ENCODE measurements at places on chromosomes 11 and 22.

GRCh38 chr11:46555267-46556054, 38.4 kb downstream of the AMBRA1 start:
- no peak for DNase-seq

DNA sequence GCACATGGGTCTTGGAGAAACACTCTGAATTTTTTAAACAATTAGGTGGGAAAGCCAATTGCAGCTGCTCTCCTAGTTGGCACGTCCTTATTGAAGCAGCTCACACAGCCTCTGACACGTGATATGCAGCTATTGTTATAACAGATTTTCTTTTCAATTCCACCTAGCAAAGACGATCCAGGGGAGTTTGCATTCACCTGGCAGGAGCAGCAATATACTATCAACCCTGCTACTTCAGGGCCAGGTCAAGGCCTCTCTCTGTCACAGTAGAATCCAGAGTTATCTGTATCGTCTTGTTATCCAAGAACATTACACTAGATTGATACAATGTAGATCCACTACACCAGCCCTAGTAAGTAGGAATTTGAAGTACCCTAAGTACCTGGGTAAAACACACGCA, 8.3 kb downstream of the KRTAP5-11 start:
- no peak for DNase-seq

DNA sequence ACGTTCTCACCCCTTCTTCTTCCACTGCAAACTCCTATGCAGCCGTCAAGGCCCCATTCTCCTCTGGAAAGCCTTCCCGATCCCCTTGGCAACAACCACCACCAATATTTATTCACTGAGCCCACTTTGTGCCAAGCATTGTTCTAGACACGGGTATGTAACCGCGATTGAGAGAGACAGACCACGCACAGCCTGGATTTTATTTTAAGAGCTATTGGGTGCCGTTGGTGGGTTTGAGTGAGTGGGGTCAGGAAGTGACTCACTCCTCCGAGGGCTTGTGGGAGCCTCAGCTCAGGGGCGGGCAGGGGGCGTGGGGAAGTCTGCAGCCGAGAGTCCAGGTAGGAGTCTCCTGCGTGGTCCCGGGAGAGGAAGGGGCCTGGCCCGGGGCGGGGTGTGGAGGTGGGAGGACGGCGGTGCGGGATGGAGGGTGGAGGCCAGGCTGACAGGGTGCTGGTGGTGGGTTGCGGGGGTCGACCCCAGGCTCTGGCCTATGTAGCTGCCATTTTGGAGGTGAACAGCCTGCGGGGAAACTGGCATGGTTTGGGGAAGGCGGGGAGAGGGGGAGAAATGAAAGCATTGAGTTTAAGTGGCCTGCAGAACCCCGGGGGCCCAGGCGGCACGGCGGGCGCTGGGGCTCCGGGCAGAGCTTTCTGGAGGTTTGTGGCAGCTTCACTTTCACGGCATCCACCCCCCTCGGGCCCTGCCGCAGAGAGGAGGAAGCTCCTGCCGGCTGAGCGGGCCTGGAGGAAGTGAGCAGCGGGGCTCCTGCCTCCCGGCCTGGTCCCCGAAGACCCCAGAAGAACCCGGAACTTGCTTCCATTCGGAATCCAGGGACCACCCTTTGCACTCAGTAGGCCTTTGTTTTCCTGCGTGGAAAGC, 547 bp downstream of the PARVG start:
- DNase-seq: peak; percentile 21

GRCh38 chr11:30788849-30789248, 202.7 kb upstream of the MPPED2 start:
- no peak for DNase-seq

DNA sequence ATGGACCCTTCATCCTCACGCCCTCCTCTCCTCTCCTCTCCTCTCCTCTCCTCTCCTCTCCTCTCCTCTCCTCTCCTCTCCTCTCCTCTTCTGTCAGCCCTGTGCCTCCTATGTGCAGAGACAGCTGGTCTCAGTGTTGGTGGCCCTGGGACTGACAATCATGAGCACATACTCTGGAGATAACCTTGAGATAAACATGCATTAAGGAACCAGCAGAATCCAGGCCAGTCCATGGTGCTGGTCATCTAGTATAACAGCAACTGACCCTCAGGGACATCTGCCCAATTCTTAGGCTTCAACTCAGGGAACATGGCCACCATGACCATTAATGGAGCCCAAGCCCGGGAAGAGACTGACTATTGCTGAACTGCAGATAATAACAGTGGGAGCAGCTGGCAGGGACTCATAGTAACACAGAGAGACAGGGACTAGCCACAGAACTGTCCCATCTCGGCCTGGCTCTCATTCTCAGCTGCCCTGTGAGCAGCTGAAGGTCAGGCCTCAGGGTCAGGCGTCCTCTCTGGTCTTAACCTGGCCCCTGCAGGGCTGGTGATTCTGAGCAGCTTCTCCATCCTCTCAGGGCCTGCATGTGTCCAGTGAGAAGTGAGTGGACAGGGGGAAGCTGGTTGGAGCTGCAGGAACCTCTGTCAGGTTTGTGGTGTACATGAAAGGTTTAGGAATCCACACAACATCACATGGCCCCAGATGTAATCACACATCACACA, 45.4 kb downstream of the GGTLC2 start:
- no peak for DNase-seq

DNA sequence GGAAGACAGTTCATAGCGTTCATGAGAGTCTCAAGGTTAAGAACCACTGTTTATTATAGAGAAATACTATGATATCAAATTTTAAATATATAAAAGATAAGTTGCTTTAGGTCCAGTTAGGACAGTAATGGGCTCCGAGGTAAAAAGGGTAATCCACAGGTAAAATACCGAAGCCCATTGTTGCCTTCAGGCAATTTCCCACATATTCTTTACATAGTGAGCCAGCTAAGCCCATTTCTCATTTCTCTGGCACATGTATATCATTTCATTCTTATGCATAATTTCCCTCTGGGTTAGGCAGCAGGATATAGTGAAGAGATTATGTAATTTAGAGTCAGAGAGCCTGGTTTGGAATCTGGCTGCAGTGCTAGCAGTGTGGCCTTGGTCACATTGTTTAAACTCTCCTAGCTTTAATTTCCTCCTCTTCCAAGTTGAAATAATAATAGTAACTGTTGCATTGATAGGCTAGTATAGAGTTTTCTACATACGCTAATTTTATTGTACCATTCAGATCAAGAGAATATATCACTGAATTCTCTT, 7.6 kb upstream of the POU2AF1 start:
- DNase-seq: no peak

GRCh38 chr11:112885744-112886433, 75.3 kb upstream of the NCAM1 start:
- no peak for DNase-seq

DNA sequence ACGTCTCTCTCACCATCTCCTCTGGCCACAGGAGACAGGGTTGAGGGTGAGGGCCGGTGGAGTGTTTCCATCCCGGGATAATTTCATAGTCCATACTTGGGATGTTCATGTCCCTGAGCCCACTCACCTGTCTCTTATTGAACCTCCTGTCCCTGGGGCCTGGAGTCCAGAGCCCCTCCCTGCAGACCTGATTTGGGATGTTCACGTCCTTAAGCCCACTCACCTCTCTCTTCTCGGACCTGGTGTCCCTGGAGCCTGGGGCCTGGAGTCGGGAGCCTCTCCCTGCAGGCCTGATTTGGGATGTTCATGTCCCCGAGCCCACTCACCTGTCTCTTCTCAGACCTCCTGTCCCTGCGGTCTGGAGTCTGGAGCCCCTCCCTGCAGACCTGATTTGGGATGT, 868.2 kb downstream of the BRD1 start:
- no peak for DNase-seq

GRCh38 chr22:24405631-24406321, 21.6 kb upstream of the ADORA2A start:
- DNase-seq: no peak

DNA sequence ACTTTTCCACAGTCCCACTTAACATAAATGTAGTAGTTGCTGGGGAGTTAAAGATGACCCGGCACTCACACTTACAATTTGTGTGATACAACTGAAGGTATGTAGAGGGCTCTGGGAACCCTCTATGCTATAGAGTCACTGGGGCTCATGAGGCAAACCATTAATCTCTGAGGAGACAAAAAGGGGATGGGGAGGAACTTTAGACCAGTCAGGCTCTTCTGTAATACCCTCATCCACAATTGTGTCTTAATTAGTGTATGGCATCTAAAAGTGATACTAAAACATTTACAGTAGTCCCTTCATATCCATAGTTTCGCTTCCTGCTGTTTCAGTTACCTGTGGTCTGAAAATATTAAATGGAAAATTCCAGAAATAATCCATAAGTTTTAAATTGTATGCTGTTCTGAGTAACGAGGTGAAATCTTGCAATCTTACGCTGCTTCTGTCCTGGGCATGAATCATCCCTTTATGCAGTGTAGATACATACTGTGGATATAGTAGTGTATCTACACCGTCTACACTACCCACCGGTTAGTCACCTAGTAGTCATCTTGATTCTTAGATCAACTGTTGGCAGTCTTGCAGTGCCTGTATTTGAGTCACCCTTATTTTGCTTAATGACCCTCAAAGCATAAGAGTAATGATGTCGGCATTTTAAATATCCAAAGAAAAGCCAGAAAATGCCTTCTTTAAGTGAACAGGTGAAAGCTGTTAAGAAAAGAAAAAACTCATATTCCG, 12.2 kb downstream of the CBL start:
- no peak for DNase-seq

DNA sequence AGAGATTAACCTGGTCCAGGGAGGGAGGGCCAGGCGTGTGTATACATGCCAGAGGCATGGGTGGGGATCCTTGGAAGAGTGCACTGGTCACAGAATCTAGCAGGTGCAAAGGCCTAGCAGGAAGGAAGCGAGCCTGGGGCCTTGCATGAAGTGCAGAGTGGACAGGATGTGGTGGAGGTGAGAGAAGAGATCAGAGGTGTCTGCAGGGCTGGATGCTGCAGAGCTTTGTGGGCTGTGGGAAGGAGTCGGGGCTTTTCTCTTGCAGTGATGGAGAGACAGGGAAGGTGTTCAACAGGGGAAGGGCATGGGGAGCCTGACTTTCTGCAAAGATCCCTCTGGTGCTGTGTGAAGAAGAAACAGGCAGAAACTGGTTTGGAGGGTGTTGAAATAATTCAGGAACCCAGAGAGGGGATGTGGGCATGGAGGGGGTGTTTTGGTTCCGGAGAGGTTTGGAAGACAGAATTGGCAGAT, 2.5 kb upstream of the TPST2 start:
- no peak for DNase-seq

- peak; percentile 38 for DNase-seq
Measured at GRCh38 chr11:44286268-44286880, 23.6 kb downstream of the ALX4 start.

- no peak for DNase-seq
Measured at GRCh38 chr11:77783025-77783424, 37.5 kb downstream of the RSF1 start.

GRCh38 chr11:44269369-44270351, 40.3 kb downstream of the ALX4 start:
- no peak for DNase-seq

DNA sequence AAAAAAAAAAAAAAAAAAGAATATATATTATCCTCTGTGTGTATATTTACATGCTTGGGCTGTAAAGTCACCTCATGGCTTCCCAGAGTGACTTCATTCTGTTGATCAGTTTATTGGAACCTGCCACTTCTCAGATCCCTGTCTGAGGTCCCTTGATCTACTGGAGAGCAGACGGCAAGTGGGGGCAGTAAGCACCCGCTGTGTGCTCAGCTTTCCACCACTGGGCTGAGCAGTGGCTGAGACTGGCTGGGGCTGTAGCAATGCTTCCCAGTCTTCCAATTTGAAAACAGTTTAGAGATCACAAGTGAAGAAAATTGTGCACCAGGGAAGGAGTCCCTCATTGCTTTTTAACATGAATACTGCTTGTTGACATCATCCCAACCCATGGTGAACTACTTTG, 6.9 kb upstream of the RBM4B start:
- no peak for DNase-seq

- no peak for DNase-seq
Measured at GRCh38 chr11:69388210-69388609, 93.3 kb upstream of the LINC01488 start.

GRCh38 chr22:40226620-40227019, 48.9 kb downstream of the TNRC6B start:
- no peak for DNase-seq

DNA sequence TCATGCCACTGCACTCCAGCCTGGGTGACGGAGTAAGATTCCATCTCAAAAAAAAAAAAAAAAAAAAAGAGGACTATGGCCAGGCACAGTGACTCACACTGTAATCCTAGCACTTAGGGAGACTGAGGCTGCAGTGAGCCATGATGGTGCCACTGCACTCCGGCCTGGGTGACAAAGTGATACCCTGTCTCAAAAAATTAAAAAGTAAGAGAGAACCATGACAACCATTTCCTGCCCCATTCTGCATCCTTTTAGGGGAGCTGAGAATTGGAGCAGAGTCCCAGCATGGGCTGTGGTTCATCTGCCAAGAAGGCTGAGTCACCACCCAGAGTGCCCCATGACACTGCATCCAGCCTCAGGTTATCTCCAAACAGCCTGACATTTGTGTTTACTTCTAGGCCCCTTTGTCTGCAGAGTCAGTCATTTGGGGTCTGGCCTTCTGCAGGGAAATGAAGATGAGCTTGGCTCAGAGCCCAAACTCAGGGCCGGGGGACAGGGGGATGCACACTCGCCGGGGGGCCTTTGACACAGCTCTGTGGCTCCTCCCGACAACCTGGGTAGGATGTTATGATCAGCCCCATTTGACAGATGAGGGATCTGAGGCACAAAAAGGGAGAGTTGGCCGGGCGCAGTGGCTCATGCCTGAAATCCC, 4.7 kb downstream of the CSDC2 start:
- DNase-seq: no peak

DNA sequence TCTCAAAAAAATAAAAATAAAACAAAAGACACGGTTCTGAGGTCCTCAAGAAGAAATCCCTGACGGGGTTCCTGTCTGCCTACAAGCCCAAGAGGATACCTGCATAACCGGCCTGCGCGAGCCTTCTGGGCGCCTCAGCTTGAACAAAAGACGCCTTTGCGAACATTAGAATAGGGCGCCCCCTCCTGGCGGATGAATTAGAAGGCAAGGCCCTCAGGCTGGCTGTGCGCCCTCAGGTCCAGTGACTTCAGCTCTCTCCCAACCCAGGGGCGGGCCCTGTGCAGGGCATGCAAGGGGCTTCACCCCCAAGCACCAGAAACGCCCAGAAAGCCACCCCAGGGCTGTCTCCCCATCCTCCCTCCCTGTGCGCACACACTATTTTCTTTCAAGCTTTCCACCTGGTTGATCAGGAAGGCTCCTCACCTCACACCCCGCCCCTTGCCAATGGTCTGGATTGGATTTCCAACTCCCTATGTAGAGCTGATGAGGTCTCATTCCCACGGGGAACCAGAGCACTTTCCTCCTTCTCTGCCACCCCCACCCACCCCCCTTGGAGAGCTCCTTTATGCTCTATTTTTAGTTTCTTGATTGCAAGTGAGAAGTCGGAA, 273.3 kb downstream of the BUD13 start:
- DNase-seq: no peak

DNA sequence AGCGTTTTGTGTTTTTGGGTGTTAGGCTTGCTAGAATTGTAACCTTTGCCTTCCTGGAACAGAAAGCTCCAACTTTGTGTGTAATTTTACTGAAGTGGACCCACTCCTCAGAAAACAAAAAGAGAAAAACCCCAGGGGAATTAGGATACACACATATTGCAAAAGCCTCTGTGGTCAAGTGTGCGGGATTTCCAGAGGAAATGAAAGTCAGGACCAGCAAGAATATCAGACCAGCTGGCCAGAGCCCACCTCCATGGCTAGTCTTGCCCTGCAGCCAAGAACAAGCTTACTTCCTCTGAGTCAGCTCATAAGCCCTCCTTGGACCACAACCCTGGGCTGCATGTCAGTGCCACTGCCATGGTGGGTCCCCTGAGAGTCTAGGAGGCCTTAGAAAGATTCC, 37.0 kb upstream of the FTH1 start:
- DNase-seq: no peak

GRCh38 chr11:70305501-70305900, 35.0 kb downstream of the PPFIA1 start:
- DNase-seq: no peak
